ENCODE measurements at places on chromosomes 12 and 14.

DNA sequence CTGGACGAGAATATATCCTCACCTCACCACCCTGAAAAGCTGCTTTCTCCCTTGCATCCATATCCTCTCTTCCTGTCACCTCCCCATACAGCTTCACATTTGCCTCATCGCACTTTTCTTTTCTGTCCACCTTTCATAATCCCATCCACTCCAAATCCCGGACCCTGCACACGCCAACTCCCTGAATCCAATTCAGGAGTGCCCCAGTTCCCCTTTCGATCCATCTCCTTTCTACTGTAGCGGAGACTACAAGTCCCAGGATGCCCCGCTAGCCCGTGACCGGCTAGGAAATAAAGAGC, 2.5 kb downstream of the TMEM253 start:
- DNase-seq = no peak

DNA sequence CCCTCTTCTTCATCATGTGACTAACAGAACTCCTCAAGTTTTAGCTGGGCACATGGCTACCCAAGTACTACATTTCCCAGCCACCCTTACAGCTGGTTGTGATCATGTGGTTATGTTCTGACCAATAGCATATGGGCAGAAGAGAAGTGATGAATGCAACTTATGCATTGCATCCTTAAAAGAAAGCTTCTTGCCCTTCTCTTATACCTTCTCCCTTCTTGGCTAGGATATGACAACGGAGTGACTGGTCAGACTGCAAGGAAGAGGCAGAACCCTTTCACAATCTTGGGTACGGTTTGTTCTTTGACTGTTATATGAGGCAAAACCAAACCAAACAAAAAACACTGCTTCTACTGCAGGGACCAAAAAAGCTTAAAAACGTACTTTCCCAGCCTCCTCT, 66.5 kb upstream of the MAX start:
- no peak for DNase-seq

DNA sequence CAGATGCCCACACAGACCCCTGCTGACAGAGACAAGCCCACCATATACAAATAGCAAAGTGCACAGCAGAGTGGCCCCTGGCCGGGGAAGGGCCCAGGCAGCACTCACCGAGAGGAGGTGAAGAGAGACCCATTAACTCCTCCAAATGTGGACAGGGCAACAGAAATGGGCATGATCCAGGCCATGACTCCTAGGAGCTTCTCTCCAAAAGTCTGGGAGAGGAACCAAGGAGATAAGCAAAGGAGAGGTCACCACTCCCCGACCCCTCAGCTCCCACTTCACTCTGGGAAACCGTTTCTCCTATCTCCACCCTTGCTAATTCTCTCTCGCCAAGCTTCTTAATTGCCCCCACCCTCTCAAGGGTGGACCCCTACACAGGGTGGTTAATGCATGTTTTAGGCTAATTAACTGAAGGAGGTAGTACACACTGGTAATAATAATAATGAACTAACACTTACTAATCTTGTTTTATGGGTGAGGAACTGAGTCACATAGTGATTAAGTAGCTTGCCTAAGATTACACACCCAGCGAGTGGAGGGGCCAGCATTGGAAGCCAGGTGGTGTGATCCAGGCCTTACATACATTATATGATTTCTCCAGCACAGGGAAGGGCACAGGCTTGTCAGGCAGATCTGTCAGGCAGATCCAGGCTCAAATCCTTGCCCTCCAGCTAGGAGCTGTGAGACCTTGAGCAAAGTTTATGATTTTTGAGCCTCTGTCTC, 18.9 kb upstream of the CEBPE start:
- DNase-seq = no peak

GRCh38 chr12:6340032-6340638, 1.7 kb downstream of the TNFRSF1A start:
- DNase-seq = peak; percentile 44

GRCh38 chr12:9674226-9674590, 4.7 kb downstream of the CLEC2D start:
- DNase-seq = peak; percentile 67

DNA sequence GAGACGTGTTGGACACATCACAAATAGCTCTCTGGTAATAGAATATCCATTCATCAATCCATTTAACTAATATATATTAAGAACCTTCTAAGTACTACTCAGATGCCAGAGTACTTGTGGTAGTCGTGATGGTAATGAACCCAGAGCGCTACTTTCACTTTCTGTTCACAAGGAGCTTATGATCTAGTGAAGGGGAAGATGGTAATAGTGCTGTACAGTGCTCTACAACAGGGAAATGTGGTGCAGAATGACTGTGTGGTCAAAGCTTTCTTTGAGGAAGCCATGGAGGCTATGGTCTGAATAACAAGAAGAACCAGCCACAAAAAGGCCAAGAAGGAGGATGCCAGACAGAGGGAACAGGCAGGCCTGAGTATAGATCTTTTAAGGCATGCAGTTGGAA, 212.0 kb downstream of the PTPRO start:
- peak; percentile 56 for DNase-seq

DNA sequence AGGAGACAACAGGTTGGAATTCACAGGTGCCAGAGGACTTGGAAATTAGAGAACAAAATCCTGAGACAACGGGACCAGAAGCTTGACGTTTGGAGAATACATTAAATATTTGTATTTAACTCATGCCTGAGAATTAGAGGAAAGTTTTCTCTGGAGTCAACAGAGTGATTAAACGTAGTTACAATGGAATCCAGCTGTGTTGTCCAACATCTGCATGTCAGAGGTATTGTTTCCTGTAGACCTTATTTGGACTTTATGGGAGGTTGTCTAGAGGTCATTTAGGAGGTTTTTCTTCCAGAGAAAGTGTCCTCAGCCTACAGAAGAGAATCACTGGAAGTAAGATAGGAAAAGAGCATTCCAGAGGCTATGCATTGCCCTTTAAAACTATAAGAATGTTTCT, 45.1 kb upstream of the RERGL start:
- DNase-seq = no peak

DNA sequence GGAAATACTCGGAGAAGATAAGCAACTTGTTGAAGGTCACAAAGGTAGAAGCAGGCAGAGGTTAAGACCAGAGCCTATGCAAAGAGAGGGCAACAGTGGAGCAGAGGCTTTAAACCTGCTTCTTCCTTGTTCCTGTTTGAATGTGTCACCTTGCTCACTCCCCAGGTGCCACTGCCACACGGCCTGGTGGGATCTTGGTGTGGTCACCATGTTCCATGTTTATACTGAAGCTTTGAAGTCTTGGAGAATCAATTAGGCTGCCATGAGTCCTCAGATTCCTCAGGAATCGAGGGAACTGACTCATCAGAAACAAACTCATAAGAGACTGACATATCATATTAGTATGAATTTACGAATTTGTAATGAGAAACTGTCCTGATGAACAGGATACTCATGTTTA, 46.8 kb downstream of the IQSEC3 start:
- no peak for DNase-seq

GRCh38 chr12:14957551-14958168, 3.7 kb downstream of the ARHGDIB start:
- DNase-seq = peak; percentile 40

GRCh38 chr12:55715169-55715764, 579 bp upstream of the BLOC1S1 start:
- no peak for DNase-seq

DNA sequence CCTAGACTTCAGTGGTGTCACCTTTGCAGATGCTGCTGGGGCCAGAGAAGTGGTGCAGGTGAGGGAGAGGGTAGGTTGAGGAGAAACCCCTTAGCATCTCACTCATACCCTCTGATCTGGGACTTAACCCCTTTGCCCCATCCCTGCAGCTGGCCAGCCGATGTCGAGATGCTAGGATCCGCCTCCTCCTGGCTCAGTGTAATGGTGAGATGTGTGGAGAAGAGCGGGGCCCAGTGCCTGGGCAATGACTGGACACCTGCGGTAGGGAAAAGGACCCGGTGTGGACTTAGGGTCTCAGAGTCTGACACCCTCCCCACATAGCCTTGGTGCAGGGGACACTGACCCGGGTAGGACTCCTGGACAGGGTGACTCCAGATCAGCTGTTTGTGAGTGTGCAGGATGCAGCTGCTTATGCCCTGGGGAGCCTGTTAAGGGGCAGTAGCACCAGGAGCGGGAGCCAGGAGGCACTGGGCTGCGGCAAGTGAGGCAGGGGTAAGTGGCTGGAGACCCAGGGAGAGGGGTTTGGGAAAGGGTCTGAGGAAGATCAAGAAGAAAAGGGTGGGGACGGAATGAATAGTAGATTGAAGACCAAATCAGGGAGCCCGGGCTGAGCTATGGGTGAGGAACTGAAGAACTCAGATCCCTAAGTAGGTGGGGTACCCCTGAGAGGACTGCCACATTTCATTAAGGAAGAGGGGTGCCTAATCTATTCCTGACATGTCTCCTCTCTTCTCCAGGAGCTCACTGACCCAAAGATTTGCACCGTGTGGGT, 7.6 kb downstream of the B4GALNT1 start:
- DNase-seq = no peak

- DNase-seq = no peak
These were observed 35.2 kb upstream of the KLRD1 start for GRCh38 chr12:10272467-10272866.

GRCh38 chr14:65198346-65198745, 96.0 kb upstream of the MAX start:
- DNase-seq = no peak
